ENCODE measurements at places on chromosomes 4 and X. TPM values are rescaled to one million over a fixed set of nuclear protein-coding genes. Genes with fewer than 3 reads are reported as not detected.

Gene PNMA5
- total RNA-seq, result not detected

Gene ASB9
- total RNA-seq, result 201 TPM

Gene ANKRD37
- 21.0 TPM for total RNA-seq

DNA sequence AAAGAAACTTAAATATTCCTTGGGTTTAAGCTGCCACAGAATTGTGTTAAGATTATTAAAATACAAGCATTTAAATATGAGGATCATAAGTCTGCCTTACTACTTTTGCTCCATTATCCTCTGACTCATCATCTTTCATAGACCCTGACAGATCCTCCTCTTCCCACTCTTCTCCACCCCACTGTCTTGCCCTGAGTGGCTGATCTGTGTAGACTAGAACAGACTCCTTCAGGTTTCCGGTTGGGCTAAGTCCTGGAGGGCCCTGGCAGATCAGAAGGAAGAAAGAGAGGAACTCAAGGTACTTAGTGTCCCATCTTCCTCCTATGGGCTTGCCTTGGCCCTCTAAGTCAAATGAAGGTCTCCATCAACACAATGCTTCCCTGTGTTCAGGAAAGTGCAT lies 30.7 kb downstream of the PALLD start:
- no peak for DNase-seq

GRCh38 chr4:162506253-162506652 lies 342.5 kb upstream of the FSTL5 start:
- DNase-seq, result no peak

DNA sequence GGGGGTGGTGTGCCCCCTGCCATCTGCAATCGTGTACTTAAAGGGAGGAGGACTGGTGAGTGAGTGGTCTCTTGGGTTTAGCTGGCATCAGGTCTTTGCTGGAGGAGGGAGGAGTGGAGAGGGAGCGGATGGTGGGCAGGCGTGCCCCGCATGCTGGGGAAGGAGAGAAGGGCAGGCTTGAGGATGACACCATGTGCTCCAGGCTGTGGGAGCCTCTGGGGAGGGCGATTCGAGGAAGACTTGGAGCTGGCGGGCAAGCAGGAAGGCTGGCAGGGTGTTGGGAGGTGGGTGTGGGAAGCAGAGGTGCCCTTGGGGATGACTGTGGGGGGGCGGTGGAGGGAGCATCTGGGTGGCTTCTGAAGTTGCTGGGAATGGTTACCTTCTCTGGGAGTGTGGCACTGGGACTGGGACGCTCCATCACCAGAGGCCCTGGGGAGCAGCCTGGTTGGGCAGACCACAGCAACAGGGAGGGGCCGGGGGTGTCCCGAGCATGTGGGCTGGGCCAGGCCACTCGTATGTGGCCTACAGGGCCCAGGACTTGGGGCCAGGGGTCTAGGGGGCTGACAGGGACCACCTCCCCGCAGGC lies 30.8 kb upstream of the AFAP1 start:
- peak; percentile 51 for DNase-seq

GRCh38 chr4:120753854-120754253 lies 168.7 kb downstream of the PRDM5 start:
- DNase-seq, result peak; percentile 10

GRCh38 chrX:49039598-49040375 lies 3.4 kb downstream of the TFE3 start:
- peak; percentile 53 for DNase-seq

GRCh38 chr4:1572964-1573720 lies 111.0 kb downstream of the FAM53A start:
- DNase-seq, result no peak

GRCh38 chr4:121189326-121190215 lies 25.4 kb upstream of the TNIP3 start:
- peak; percentile 51 for DNase-seq

DNA sequence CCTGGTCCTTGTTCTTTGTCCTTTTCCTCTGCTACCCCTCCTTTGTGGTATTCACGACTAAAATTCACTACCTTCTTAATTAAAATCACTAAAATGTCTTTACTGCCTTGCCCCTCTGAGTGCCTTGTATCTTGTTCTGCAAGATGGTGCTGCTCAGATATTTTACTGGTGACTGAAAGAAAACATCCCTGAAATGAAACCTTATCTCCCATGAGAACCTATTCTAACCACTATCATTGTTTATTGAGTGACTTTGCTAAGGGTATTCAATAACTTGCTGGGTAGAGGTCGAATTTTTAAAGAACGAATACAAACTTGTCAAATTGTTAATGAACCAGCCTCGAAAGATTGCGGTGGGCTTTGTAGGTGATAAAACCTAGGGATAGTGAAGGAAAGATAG lies 52.8 kb downstream of the SPRY1 start:
- DNase-seq, result no peak

DNA sequence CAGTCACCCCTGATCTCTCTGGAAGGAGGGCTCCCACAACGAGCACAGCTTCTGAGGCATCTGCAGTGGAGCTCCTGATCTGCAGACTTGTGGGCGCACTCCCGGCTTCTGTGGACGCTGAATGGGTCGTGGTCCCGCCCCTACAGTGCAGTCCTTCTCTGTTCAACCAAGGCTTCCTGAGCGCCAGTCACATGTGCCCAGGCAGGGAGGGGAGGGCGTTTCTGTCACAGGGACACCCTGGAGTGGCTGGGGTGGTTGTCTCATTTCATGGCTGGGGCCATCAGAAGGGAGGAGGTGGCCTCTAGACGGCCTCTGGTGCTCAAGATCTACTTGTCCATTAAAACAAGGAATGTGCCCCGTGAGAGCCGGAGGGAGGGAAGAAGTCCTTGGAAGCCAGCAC lies 67.1 kb upstream of the PSAPL1 start:
- no peak for DNase-seq

- DNase-seq, result peak; percentile 96
These were observed at the start of gene CDKL2 for GRCh38 chr4:75630174-75630936. Gene CDKL2, minus strand, starts transcription at chr4:75630528. Its CDS starts 4,540 bp downstream, at chr4:75625988.

- peak; percentile 60 for DNase-seq
These were observed at the start of gene GAB3 for GRCh38 chrX:154750301-154751202. Gene GAB3, minus strand, starts transcription at chrX:154751077. Its CDS starts 52 bp downstream, at chrX:154751025.

GRCh38 chr4:95367824-95368223 lies 180.9 kb downstream of the UNC5C start:
- DNase-seq, result no peak

DNA sequence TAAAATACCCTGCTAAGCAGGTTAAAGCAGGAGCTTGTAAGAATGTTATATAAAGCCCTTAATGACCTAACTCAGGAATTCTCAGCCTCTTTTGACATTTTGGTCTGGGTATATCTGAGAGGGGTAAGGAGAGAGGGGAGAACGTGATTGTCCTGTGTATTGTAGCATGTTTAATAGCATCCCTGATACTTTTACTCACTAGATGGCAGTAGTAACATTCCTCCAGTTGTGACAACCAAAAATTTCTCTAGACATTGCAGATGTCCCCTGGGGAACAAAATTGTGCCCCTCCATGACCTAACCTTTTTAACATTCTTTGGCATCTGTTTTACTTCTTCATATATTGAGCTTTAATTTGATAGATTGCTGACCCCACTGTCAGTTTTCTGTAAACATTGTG lies 17.9 kb downstream of the SMARCA5 start:
- no peak for DNase-seq

All from stomach (tissue), 19 donors.